ENCODE measurements at places on chromosomes 7 and 10.

DNA sequence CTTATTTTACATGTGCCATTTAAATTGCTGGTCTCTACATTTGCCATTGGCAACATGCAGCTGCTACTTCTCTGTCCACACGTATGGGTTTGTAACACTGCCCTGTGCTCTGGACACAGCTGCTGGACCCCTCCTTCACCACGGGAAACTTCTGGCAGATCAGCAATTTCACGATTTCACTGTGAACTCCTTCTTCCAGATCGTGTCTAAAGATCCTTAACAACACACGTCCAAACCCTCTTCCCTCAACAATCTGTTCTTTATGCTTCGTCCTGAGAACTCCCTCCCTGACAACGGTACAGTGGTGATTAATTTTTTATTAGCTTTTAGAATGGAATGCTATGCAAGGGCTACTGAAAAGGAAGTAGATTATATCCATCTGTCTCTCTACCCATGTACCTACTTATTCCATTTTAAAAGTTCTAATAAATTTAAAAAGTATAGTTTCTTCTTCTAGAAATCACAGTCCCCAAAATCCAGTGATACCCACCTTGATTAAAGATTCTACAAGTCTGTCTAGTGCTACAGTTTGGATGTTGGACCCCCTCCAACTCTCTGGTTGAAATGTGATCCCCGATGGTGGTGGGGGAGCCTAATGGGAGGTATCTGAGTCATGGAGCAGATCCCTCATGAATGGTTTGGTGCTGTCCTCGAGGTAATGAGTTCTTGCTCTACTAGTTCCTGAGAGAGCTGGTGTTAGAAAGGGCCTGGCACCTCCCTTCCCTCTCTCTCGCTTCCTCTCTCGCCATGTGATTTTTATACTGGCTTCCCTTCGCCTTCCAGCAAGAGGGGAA, 81.0 kb downstream of the KIAA1549 start:
- no peak for DNase-seq

GRCh38 chr10:119025336-119025735, 4.2 kb upstream of the NANOS1 start:
- DNase-seq, result no peak

DNA sequence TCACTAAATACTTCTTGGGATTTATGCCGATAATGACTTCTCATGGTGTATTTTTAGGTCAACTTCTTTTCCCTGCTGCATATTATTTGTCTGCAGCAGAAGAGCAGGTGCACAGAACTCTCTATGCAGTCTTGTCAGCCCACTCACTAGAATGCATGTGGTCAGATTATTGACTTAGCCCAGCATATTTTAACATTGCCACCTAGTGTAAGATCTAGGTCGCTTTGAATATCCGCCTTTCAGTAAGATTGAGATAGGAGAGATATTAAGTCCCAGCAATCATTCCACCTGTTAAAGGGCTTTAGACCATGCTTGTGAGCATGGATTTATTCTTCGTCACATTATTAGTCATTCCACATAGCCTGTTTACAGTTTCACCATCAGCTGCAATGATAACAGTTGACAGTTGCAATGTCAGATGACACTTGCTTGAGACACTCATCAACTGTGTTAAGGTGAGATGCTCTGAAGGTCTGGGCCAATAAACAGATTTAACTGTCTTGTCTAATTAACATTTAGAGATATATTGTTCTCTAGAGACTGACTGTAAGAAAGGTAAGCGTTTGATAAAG, 491.7 kb downstream of the ARL4A start:
- peak; percentile 5 for DNase-seq

DNA sequence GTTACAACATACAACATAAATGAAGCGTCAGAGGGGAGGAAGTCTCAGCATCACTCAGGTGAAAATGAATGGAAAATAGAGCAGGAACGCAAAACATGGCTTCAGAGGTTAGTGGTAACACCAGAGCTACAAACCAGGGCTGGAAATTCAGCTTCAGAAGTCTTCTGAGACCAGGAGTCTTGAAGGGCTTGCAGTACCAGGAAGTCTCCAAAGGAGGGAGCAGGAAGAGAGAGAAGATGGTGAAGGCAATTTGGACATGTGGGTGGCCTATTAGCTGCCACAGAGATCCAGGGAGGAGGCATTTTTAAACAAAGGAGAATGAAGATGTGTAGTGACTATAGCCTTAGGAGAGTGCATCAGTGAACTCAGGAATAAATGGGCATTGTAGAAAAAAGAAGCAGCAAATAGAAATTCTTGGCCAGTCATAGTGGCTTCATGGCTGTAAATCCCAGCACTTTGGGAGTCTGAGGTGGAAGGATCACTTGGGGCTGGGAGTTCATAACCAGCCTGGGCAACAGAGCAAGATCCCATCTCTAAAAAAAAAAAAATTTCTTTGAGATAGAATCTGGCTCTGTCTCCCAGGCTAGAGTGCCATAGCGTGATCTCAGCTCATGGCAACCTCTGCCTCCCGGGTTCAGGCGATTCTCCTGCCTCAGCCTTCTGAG, 9.3 kb upstream of the TET1 start:
- peak; percentile 49 for DNase-seq

GRCh38 chr7:26709210-26709990, 155.0 kb downstream of the SKAP2 start:
- DNase-seq, result no peak

DNA sequence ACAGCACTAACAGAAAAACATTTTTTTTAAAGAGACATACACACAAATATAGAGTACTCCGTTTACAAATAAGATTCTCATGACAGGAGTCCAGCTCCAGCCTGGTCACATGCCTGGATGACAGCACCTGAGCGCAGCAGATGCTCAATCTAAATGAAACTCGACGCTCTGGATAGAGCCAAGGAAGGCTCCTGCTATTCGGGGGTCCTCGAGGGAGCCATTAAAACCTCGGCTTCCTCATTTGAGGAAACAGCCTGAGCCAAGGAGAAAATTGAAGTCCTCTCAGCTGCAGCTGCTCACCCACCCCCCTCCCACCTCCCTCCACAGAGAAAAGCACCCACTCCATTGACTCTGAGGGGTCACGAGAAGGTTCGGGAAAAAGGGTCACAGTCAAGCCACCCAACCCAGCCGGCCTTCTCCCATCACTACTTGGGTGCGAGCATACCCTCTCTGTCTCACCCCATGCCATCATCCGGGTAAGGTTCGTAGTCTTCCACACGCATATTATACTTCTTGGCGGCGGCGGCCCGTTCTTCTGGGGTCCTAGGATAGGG, 673 bp downstream of the NDUFB8 start:
- DNase-seq, result no peak

DNA sequence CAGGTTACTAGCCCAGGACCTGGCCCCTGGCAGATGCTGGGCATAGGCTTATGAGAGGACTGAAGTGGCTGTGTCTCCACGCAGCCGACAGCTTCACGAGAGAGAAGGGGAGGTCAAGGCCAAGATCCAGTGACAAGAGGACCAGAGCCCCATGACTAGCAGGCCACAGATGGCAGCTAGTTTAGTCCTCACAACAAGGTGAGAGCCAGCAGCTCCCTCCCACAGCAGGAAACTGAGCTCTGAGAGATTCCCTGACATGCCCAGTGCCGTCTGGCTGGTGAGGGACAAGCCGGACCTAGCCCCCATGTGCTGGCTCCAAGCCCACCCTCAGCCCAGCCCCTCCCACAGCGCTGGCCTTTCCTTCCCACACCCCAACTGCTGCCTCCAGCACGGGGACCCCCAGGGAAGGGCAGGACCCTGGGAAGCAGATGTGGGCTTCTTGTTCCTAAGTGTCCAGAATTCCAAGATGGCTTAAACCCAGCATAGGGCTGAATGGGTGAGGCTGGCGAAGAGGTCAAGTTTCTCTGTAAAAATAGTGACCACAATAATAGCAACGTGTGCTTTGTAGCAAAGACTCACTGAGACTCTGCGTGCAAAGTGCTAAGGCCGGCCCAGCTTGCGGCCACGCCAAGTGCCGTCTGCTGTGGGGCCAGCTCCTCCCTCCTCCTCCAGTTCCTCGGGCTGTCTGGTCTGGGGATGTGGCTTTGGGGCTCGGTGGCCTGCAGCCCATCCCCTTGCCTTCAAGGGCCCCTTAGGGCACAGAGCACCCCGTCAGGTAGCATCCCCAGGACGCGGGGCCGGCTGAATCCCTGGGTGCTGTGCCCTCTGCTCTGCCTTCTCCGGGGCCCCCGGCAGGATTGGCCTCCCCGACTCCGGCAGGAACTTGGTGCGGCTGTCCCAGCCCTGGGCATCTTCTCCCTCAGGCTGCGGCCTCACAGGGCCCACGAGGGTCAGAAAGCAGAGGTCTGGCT, 7.8 kb upstream of the FAM20C start:
- no peak for DNase-seq

GRCh38 chr7:46192271-46192670, 271.2 kb upstream of the IGFBP3 start:
- no peak for DNase-seq

All from non-pigmented ciliary epithelial cell (primary cell).